ENCODE measurements at places on chromosomes 2 and 18.
A peak's percentile ranks its signal among the peaks of the same experiment; 100 is the strongest.

DNA sequence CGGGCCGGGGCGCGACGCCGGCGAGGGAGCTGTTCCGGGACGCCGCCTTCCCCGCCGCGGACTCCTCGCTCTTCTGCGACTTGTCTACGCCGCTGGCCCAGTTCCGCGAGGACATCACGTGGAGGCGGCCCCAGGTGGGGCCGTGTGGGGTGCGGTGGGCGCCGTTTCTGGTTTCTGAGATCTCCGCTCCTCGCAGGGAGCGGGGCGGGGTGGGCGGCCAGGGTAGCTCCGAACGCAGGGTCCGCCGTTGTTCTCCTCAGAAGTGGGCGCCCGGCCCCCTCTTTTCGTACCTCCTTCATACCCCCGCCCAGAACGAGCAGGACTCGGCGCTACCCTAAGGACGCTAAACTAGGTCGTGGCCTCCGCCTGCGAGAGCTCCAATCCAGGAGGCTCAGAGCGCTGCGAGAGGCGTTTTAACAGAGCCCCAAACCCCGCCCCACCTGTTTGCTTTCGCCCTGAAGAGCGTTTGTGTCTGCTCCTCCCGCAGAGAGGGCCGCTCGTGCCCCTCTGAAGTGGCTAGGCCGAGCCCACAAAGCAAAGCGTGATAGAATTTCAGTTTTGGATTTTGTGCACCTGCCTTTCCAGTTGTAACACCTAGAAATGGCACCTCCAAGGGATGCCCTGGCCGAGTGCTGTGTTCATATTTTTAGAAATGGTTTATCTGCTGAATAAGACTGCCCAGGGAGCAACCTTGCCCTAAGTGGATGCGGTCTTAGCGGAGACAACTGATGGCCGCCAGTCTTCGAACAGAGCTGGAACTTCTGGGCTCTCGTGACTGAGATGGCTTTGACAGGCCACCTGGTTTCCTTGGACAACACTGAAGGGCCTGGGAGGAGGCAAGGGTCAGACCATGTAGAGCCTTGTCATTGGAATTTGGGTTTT is 626 bp downstream of the CAPN10 start:
- DNase-seq = peak; percentile 27

GRCh38 chr18:25177631-25178030 is 174.3 kb downstream of the ZNF521 start:
- DNase-seq = no peak

GRCh38 chr2:230684270-230685168 is 28.1 kb upstream of the CAB39 start:
- DNase-seq = peak; percentile 55

GRCh38 chr2:218746960-218747359 is 35.0 kb upstream of the CYP27A1 start:
- DNase-seq = no peak

DNA sequence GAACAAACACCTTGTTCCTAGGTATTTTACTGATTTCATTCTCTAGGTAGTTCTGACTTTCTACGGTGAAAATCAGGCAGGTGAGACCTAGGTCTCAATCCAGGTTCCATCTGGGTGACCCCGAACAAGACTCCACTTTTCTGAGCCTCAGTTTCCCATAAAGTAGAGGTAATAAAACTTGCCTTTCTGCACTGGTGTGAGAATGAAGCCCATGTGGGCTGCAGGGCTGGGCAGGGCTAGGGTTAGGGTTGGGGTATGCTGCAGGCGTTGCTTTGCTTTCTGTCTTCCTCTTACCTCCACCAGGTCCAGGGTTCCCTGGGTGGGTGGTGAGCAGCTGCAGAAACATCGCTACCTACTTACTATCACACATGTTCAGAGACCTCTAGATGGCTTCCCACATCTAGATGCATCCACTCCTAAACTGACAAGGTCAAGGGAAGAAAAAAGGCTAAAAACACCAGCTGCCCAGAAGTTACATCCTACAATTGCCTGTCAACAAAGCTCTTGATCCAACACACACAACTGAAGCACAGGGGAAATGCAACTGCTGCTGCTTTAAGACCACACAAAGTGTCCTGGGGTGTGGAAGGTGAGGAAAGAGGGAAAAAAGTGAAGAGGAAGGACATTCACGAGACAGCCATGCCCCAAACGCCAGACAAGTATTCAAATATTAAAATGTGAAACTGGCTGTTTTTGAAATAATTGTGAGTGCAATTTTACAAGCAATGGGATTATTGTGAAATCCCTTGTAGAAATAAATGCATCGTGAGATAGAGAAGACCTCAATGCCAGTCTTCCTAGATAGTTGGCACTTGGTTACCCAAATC is 23.5 kb downstream of the MBP start:
- no peak for DNase-seq

GRCh38 chr2:191478799-191479679 is 198.9 kb upstream of the NABP1 start:
- peak; percentile 54 for DNase-seq

DNA sequence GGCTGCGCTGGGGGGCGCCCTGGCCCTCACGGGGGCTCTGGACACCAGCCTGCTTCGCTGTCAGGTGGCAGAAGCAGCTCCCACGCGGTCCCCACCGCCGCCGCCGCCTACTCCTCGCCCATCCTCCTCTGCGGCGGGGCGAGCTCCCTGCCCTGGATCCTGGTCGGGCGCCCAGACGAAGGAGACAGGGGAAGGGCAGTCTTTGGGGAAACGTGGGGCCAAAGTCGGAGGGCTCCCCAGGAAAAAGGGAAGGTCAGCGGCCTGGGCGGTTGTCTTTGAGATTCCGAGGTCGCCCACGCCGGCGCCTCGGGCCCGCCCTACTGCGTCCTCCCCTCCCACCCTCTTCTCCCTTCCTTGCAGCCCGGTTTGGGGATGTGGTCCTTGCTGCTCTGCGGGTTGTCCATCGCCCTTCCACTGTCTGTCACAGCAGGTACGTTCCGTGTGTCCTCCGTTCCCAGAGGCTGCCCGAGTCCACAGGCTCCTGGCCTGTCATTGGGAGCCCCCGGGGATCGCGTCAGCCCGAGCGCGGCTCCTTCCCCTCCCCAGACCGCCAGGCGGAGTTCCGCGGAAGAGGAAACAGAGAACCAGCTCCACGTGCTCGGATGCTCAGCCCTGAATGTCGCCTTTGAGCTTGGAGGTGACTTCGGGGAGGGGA is 800 bp downstream of the IL1RL2 start:
- no peak for DNase-seq

DNA sequence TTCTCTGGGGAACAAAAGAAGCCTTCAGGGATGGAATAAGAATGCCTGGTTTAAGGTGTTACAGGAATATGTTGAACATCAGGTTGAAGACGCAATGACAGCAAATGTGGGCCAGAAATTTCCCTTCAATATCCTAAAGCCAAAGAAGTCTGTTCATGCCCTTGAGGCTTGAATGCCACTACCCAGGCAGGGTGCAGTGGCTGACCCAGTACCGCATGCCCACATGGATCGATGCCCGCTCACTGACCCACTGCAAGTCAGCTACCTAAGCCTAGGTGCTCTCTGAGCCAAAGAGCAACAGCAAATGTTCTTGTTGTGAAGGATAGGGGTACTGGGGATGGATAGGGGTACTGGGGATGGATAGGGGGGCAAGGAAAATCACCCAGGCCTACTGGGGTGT is 58.2 kb downstream of the GNAL start:
- DNase-seq = no peak

GRCh38 chr2:126038861-126039260 is 617.1 kb upstream of the GYPC start:
- DNase-seq = no peak

GRCh38 chr2:15826273-15826717 is 114.1 kb upstream of the MYCN start:
- DNase-seq = no peak

- DNase-seq = no peak
These were observed 91.2 kb downstream of the NEDD4L start for GRCh38 chr18:58135183-58135641.

- DNase-seq = no peak
These were observed 12.4 kb downstream of the LRRFIP1 start for GRCh38 chr2:237639836-237640220.

GRCh38 chr18:32472841-32473240 is 2.2 kb upstream of the GAREM1 start:
- DNase-seq = no peak

DNA sequence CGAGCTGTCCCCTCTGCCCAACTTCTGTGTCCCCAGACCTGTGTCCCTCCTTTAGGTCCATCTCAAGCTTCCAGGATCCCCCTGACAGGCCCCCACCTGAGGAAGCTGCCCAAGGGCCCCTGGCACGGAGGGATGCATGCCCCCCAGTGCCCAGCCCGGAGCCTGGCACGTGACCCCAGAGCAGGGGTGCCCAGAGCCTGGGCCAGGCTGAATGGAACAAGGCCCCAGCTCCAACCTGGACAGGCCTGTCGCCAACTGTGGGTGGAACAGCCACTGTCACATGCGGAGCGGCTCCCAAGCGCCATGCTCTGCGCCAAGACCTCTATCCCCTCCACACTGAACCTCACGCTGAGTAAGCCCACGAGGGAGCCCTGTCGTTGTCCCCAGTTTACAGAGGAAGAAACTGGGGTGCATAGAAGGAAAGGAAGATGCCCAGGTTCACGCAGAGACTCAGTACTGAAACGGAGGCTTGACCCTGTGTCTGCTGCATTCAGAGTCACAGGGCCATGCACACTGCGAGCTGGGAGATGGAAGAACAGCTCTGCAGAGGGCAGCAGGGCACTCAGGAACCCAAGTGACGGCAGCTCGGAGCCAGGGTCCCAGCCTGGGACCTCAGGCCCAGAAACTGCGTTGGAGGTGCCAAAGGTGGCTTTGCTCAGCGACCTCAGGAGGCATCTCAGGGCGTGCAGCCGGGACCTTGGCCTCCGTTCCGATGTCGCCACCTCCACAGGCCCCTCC is 5.5 kb upstream of the ECEL1 start:
- no peak for DNase-seq

GRCh38 chr18:47265197-47265596 is 13.7 kb upstream of the SKOR2 start:
- no peak for DNase-seq

DNA sequence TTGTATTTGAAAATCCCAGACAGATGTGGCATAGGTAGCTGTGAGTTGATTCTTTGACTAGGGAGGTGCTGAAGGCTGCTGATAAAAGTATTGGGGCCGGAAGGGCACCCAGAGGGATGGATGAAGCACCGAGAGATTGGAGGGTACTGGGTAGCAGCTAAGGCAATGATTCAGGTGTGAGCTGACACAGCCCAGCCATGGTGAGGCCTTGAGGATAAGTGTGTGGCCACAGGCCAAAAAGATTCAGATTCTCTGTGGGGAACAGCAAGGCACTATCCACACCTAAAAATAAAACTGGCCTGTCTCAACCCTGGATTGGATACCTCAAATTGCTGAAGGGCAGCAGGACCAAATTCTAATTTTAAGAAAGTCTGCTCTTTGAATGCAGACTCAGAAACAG is 35.2 kb downstream of the RDH14 start:
- no peak for DNase-seq

GRCh38 chr2:72149556-72150156 is 2.0 kb upstream of the CYP26B1 start:
- no peak for DNase-seq

DNA sequence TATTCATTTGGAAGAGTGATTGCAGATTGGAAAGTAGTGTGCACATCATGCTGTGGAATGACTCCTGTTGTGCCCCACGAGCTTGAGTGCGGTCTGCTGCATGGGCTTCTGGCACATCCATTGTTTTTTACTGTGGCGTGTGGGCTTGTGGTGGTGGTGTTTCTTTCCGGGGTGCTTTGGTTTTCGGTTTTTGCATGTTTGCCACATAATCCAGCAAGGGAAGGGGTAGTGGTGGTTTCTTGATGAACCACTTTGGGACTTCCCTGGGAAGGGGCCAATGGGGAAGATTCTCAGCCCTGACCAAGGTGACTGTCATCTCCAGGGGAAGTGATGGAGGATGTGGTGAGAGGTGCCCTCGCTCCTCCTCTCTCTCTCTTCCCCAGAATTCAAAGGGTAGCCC is 57.0 kb downstream of the COA5 start:
- no peak for DNase-seq

DNA sequence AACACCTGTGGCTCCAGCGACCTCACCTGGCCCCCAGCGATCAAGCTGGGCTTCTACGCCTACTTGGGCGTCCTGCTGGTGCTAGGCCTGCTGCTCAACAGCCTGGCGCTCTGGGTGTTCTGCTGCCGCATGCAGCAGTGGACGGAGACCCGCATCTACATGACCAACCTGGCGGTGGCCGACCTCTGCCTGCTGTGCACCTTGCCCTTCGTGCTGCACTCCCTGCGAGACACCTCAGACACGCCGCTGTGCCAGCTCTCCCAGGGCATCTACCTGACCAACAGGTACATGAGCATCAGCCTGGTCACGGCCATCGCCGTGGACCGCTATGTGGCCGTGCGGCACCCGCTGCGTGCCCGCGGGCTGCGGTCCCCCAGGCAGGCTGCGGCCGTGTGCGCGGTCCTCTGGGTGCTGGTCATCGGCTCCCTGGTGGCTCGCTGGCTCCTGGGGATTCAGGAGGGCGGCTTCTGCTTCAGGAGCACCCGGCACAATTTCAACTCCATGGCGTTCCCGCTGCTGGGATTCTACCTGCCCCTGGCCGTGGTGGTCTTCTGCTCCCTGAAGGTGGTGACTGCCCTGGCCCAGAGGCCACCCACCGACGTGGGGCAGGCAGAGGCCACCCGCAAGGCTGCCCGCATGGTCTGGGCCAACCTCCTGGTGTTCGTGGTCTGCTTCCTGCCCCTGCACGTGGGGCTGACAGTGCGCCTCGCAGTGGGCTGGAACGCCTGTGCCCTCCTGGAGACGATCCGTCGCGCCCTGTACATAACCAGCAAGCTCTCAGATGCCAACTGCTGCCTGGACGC is 4.9 kb downstream of the GPR35 start:
- no peak for DNase-seq

DNA sequence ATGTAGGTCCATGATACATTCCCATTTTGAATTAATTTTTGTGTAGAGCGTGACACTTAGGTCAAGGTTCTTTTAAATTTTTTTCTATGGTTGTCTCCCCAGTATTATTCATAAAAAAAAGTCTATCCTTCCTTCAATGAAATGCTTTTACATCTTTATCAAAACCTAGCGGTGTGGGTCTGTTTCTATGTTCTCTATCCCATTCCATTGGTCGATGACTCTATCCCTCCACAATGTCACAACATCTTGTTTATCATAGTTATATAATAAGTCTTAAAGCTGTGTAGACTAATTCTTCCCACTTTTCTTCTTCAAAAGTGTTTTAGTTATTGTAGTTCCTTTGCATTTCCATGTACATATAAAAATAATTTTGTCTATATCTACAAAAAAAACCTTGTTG is 47.2 kb upstream of the GPR17 start:
- no peak for DNase-seq

Measured in DMS153 (cell line).